RKO (cell line): ENCODE measurements at places on chromosomes 2 and 18.

DNA sequence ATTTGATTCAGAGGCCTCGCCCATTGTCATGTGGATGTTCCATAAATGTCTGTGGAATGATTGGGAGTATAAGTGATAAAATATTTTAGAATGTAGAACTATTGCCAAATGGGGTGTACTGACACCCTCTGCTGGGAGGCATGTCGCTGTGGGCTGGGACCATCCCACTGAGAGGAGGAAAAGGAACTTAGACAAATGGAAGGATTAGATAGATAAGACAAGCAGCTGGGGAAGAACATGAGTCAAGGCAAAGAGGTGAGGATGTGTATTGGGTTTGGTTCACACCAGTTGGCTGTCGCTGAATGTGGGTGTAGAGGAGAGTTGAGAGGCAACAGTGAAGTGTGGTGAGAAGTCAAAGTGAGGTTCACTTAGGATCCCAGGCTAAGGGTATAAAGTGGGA lies 4.0 kb downstream of the C2orf74 start:
- DNase-seq = no peak

GRCh38 chr2:3242747-3243369 lies 134.8 kb downstream of the EIPR1 start:
- no peak for DNase-seq

DNA sequence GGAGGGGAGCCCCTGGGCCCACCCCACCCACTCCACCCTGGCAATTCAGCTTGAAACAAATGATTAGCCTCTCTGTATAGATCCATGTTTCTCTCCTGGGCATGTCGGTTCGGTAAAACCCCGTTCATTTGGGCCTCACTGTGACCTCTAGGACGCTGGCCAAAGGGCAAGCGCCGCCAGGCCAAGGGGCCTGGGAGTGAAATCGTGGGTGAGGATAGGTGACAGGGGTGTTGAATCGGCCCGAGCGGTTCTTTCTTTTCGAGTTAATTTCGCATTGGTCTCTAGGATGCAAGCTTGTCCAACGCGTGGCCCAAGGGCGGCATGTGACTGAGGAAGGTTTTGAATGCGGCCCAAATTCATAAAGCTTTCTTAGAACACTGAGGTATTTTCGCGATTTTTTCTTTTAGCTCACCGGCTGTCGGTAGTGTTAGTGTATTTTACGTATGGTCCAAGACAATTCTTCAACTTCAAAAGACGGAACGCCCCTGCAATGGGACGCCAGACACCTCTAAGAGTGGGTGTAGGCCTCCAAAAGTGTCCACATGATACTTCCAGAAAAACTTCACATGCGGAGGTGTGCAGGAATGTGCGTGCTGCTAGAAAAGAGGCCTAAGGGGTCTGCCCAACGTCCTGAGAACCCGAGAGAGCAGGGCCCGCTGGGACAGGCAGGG lies 9.8 kb upstream of the ARID5A start:
- no peak for DNase-seq

GRCh38 chr2:160257743-160258491 lies 57.8 kb upstream of the ITGB6 start:
- no peak for DNase-seq

- no peak for DNase-seq
Observed at GRCh38 chr2:212554233-212554632, 15.6 kb upstream of the ERBB4 start.

GRCh38 chr18:77299706-77300105 lies 50.1 kb downstream of the GALR1 start:
- DNase-seq = peak; percentile 11

GRCh38 chr2:151904021-151904420 lies 75.8 kb upstream of the ARL5A start:
- DNase-seq = no peak

DNA sequence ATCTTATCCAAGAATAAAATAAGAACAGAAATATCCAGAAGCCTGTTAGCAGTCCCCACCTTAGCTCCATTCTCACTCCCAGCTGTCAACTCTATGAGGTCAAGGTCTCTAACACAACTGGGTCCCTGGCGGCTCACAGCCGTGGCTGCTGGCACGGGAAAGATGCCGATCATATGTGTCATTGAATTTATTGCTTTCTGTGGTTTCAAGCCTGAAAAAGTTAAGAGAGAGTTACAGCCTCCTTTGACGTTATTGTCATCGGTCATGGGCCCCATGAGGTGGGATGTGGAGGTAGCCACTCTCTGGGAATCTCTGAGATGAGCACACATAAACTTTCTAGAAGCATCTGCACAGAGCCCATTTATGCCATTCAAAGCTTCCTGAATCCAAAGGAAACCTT lies 28.7 kb upstream of the CABLES1 start:
- DNase-seq = peak; percentile 87

- DNase-seq = no peak
Observed at GRCh38 chr2:72139874-72140620, 7.6 kb downstream of the CYP26B1 start.

- DNase-seq = peak; percentile 86
Observed at GRCh38 chr18:60549338-60549960, 176.9 kb upstream of the MC4R start.

DNA sequence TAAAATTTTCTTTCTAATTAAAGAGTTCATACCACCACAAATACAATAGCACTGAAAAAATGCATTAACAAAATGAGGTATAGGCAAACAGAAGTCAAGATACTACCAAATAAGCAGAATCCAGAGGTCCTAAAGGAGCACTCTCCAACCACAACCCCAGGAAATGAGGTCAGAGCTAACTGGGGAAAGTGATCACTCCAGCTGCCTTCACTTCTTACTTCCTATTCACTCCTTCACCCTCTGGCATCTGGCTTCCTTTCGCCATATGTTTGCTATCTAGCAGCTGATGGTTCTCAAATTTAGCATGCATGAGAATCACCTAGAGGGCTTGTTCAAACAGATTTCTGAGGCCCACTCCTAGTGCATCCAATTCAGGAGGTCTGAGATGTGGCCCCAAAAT lies 212.6 kb upstream of the ACVR2A start:
- DNase-seq = no peak

DNA sequence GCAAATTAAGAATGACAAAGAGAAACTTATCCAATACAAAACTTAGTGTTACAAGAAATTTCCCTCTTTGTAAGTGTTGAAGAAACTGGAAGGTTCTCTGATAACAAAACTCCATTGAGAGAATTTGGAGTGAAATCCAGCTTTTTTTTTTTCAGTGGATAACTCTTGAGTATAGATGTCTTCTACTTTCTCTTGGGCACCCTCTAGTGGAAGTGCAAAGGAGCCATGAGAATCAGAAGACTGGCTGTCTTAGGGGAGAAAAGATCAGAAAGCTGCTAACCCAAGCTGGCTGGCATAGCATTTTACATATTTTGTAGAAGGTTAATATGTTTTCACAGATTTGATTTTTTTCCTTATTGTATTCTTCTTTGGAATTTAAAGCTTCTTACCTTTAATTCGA lies 138.8 kb upstream of the SATB2 start:
- peak; percentile 57 for DNase-seq

GRCh38 chr2:71603851-71604725 lies 150.7 kb downstream of the DYSF start:
- no peak for DNase-seq

GRCh38 chr18:22726469-22726868 lies 206.7 kb upstream of the RBBP8 start:
- no peak for DNase-seq

DNA sequence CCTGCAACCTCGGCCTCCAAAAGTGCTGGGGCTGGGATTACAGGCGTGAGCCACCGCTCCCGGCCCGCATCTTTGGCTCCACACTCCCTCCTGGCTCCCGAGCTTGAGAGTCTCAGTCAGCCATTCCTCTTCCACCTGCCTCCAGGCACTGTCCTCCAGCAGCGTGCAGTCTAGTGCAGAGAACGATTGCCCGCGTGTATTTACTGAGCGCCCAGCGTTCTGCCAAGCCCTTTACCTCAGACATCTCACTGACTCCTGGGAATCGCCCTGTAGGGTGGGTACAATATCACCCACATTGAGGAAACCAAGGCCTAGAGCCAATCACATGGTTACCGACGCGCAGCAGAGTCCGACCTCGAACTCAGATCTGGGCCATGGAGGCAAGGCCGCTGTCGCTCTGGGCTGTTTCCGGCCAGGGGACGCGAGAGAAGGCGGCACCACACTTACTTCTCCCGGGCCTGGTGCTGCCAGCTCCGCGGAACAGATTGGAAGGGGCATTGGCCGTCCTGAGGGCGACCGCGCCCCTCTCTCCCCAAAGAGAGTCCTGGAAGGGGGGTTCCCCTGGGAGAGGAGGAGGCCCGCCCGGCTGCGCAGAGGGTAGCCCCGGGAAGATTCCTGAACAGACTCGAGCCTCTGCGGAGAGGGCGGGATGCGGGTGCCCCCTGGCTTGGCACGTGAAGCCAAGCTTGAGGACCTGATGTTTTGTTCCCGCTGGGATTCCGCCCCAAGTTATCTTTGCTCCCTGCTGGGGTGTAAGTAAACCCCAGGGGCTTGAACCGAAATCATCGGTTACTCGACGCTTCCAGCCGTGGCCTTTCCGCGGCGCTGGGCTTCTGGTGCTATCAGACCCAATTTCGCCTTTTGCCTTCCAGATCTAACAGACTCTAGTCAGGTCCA lies 5.2 kb upstream of the DLX2 start:
- DNase-seq = no peak

GRCh38 chr18:78998371-78999071 lies 18.9 kb downstream of the SALL3 start:
- no peak for DNase-seq

DNA sequence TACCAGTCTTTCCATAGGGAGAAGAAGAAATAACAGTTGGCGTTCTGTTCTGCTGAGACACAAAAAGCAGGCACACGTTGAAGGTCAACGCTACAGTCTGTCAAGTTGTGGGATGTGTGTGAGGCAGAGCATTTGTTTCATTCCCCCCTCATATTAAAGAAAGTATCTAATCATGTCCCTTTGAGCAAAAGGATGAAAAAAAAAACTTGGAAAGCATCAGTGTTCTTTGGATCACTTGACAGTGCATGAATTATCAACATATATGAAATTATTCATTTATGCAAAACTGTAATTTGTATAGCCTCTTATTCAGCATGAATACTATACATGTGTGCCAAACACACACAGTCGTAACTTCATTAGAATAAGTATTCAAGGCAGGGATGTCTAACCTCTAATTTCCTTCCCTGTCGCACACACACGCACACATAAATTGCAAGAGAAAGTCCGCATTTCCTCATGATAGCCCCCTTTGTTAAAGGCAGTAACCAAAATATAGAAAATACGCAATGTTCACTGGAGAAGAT lies 228.6 kb downstream of the RND3 start:
- DNase-seq = no peak
